ENCODE measurements at places on chromosomes 4 and X.

DNA sequence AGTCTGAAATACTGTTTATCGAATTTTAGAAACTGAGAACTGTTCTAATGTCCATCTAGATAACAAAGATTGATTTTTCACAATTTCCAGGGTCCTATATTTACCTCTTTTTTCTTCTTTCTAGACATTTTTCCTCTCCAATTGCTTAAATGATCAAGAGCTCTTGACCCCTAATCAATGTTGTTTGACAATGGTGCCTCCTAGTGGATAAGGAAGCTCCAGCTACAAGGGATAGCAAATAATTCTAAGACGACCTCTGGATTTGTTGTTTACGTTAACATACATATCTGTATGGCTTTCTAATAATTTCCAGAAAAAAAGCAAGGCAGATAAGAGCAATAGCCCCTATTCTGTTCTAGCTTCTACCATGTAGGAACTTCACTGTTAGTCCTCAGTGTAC is 35.8 kb downstream of the GPR82 start:
- DNase-seq = peak; percentile 60

DNA sequence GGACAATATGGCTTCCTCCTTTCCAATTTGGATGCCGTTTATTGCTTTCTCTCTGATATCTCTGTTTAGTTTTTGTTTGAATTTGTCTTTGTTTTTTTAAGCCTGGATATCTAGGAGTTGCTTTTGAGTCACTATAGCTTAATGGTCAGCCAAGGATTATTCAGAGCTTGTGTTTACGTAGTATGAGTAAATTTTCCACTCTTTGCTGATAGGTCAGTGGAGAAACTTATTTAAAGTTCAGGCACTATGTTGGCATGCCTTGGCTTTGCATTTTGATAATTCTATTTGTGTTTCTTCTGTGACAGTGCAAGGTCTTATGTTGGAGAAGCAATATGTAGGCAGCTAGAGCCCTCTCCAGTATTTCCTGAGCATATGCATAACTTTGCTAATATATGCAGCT is 315.2 kb downstream of the GRID2 start:
- DNase-seq = no peak

- DNase-seq = no peak
These were observed 103.6 kb downstream of the EMCN start for GRCh38 chr4:100414016-100414790.

- no peak for DNase-seq
These were observed 28.1 kb downstream of the TBC1D14 start for GRCh38 chr4:6937754-6938153.

- DNase-seq = peak; percentile 36
These were observed 47.2 kb downstream of the STARD8 start for GRCh38 chrX:68694435-68695205.

GRCh38 chr4:108255203-108255747 is 86.5 kb upstream of the LEF1 start:
- no peak for DNase-seq

DNA sequence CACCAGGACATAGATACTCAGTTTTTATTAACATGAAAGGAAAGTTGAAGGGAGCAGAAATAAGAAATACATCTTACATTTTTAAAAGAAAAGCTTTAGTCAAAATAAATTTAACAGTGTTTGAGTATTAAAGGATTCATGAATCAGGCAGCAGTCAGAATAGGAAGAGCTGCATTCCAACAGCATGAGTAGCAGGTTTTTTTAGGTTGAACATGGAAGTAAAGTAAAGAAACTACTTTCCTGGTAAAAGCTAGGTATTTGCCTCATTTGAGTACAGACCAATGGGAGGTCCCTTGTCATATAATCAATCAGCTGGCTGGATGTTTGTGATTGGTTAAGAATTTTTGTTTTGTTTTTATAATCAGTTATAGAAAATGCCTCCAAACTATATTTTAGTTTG is 645.9 kb upstream of the INTU start:
- DNase-seq = no peak

DNA sequence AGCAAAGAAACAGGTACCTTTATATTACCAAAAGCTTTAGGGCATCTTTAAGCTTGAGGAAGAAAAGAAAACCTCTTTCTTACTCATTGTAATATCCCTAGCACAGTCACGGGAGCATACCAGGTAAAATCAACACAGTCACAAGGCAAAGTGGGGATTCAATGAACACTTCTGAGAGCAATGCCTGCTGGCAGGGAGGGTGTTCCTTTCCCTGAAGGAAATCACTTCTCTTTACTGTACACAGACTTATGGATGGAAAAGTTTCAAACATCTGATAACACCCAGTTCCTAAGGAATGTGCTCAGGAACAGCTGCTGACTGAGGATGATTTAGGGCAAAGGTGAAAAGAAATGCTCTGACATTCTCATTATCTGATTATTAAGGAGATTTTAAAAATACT is 94.8 kb downstream of the MAML3 start:
- DNase-seq = no peak

- no peak for DNase-seq
These were observed 231.2 kb upstream of the CPEB2 start for GRCh38 chr4:14771094-14771493.

- DNase-seq = no peak
These were observed 50.6 kb downstream of the ZGRF1 start for GRCh38 chr4:112585977-112586736.

DNA sequence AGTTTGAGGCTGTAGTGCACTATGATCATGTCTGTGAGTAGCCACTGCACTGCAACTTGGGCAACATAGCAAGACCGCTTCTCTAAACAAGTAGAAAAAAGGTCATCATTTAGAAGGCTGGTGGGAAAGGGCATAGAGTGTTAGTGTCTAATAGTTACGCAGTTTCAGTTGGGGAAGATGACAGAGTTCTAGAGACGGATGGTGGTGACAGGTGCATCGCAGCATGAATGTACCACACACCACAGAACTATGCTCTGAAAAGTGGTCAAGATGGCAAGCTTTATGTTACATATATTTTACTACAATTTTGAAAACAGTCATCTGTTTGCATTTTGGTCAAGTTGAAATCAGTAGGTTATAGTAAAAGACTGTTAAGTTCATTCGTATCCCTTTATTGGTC is 23.7 kb upstream of the CLDN34 start:
- no peak for DNase-seq

- DNase-seq = no peak
These were observed 655.7 kb upstream of the INTU start for GRCh38 chr4:126976850-126977632.

DNA sequence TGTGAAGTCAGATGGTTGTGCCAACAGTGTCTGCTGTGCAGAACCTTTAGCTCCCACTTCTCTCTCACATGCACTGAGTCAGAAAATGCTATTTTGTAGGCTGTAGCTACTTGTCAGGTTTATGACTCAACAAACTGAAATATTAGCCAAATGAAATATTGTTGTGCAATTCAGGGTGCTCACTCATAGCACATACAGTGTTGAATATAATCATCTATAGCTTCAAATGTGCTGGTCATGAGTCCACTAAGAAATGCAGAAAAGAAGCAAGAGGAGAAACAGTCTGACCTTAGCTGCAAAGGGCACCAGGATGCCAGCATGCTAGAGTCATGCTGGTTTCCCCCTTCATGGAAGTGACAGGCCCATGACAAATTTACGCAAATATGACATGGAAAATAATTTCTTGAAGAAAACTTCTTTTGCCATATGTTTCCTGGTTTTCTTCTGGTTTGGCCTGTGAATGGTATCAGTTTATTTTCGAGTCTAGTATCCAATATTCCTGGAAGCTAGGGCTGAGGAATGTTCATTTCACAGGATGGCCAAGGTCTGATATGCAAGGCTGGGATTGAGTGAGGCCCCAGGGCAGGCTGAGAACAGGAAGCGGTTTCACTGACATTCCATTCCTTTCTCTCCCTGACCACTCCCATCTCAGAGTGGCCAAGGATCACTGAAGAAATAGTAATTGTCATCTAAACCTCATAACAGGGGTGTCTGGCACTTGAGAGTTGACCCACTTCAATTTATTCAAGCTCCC is 10.3 kb upstream of the CXCL2 start:
- DNase-seq = peak; percentile 37

- DNase-seq = no peak
These were observed 6.2 kb upstream of the OSTC start for GRCh38 chr4:108644237-108644636.

Data from OCI-M1 (cell line).